D721Med (cell line): ENCODE measurements at places on chromosomes 11 and 22.

GRCh38 chr11:1876361-1877063 lies 15.2 kb downstream of the PRR33 start:
- DNase-seq, result no peak

DNA sequence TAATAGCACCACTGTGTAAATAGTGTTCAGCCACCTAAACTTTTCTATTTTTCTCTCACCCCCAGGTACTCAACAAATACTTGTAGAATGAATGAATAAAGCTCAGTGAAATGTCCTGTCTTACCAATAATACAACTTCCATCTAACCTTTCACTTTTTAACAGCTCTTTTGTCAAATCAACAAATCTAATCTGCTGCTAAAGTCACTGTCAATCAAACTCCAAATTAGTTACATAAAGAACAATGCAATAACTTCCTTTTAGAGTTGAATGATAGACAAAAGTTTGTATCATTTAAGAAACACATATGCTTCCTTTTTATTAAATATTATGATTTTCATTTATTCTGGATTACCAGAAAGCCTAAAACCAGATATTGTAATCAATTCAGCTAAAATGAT lies 34.7 kb upstream of the C11orf58 start:
- DNase-seq, result no peak

DNA sequence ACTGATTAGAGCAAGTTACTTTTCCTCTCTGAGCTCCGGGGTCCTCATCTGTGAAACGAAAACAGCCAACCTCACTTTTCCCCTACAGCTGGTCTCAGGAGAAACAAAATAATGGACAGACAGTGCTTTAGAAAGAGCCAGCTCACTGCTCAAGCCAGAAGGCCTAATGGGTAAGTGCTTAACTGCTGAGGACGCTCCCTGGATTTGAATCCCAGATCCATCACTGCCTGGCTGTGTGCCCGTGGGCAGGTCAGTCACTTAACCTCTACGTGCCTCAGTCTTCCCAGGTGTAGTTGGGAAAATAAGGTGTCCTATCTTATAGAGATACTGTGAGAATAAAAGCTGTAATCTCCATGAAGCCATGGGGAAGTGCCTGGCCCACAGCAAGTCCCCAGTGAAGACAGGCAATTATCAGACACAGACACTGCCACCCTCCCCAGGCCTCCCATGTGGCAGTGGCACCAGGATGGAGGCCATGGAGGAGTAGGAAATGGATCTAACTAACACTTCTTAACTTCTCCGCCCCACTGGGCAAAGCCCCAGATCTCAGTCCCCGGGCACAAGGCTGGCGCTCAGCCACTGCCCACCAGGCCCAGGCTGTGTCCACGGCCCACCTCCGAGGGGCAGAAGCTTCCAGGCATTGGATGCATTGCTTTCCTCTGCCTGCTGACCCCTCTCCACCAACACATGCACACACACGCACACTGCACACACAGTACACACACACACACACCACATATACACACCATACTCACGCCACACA lies 9.2 kb downstream of the TP53I11 start:
- no peak for DNase-seq

GRCh38 chr11:64919627-64920026 lies 2.6 kb upstream of the ATG2A start:
- DNase-seq, result no peak

GRCh38 chr22:29795663-29796062 lies 28.5 kb downstream of the UQCR10 start:
- no peak for DNase-seq

DNA sequence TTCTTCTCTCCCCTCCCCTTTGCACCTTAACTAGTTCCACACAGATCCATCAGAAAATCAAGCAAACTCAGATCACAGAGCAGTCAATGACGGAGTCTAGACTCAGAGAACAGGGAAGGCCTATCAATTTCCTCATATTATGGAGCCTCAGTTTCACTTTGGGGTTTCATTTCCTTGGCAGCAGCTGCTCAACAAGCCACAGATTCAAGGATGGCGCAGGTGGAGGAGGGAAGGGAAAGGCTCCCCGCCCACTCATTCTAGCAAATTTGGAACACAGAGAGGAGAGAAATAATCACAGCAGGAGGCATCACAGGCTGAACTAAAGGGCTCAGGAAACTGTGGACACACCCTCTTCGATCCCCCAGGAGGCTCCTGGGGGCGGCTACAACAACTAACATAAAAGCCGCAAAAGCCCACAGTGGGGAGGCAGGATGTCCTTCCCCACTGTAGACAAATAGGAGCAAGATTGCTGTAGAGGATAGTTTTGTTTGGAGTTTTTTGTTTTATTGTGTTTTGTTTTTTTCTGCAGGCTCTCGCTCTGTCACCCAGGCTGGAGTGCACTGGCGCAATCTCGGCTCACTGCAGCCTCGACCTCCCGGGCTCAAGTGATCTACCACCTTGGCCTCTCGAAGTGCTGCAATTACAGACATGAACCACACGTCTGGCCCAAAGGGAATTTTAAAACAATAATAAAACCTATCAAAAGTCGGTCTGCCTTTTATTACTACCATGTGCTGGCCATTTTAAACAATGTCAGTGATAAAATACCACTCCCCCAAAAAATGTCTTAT lies 3.4 kb downstream of the PLAAT3 start:
- DNase-seq, result no peak

GRCh38 chr22:27517361-27518155 lies 284.0 kb downstream of the MN1 start:
- no peak for DNase-seq

DNA sequence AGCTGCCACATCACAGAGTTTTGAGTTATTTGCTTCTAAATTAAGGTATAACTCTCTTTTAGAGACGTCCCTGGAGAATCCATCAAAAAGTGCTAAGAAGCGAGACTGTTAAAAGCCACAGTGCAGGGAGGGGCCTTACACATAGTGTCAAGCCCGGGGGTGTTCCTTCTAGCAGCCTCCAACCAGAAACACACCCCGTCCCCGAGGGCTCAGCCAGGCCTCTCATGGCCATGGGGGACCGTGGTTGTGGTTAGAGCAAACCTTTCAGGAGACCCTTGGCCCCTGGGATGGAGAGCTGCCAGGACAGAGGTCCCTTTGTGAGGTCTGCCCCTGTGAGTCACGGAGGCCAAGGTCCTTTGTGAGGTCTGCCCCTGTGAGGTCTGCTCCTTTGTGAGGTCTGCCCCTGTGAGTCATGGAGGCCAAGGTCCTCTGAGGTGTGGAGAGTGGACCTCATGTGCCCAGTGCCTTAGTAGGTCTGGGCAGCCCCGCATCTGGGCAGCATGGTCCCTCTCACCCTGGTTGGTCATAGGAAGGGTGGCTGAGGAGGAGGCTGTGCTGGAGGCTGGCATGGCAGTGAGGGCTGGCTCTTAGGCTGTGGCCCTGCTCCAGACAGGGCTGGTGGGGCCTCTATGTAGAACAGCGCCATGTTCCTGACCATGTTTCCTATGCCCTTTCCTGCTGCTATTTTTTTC lies 5.4 kb downstream of the GNAZ start:
- no peak for DNase-seq

GRCh38 chr22:42743501-42743991 lies 22.9 kb upstream of the A4GALT start:
- DNase-seq, result no peak

GRCh38 chr22:49078076-49078710 lies 749.5 kb downstream of the BRD1 start:
- no peak for DNase-seq

GRCh38 chr11:1422981-1423380 lies 33.2 kb downstream of the BRSK2 start:
- DNase-seq, result no peak

- no peak for DNase-seq
Observed at GRCh38 chr11:105713696-105714095, 103.8 kb downstream of the GRIA4 start.

- no peak for DNase-seq
Observed at GRCh38 chr11:120577041-120577440, 65.5 kb downstream of the GRIK4 start.

DNA sequence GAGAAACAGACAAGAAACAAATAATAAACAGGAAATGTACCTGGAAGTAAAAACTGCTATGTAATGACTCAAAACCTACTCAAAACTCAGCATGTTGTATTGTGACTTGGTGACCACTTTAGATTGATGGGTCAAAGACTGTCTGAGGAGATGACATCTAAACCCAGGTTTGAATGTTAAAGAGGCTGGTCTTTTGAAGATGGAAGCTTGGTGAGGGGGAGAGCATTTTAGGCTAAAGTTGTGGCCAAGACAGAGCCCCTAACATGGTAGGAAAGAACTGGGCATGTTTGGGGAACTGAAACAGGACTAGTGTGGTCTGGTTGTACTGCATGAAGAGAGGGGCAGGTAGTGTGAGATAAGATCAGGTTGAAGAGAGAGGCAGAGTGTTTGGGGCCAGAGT lies 85.3 kb upstream of the MYO18B start:
- DNase-seq, result no peak

DNA sequence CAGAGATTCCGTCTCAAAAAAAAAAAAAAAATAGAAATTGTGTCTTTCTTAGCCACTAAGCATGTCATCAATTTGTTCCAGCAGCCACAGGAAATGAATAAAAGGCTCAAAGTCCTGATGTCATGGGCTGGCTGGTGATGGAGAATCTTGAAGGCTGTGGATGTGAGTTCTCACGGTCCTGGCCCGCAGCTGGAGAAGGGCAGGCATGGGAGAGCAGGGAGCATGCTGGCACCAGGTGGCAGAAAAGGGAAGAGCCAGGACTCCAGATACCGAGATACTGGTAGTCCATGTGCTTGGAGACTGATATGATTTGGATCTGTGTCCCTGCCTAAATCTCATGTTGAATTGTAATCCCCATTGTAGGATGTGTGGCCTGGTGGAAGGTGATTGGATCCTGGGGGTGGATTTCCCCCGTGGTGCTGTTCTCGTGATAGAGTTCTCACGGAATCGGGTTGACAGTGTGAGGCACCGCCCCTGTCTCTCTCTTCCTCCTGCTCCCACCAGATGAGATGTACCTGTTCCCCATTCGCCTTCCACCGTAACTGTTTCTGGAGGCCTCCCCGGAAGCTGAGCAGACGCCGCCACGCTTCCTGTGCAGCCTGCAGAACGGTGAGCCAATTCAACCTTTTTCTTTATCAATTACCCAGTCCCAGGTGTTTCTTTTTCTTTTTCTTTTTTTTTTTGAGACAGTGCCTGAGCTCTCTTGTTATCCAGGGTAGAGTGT lies 18.1 kb downstream of the MRGPRD start:
- DNase-seq, result no peak

DNA sequence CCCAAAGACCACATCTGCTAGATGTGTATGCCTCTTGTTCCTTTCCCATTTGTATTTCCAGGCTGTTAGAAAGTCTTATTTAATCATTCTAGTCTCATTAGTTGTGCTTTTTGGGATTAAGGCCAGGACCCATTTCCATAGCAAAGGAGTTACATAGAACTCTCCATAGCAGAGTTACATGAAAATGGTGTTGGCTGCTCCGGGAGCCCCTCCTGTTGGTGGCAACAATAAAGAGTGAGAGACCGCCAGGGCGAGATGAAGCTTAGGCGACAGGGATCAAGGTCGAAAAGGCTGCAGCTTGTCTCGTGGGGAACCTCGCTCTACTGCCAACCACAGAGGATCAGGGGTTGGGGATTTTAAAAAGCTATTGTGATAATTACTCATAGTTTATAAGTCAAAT lies 58.3 kb downstream of the GRIK4 start:
- DNase-seq, result no peak

DNA sequence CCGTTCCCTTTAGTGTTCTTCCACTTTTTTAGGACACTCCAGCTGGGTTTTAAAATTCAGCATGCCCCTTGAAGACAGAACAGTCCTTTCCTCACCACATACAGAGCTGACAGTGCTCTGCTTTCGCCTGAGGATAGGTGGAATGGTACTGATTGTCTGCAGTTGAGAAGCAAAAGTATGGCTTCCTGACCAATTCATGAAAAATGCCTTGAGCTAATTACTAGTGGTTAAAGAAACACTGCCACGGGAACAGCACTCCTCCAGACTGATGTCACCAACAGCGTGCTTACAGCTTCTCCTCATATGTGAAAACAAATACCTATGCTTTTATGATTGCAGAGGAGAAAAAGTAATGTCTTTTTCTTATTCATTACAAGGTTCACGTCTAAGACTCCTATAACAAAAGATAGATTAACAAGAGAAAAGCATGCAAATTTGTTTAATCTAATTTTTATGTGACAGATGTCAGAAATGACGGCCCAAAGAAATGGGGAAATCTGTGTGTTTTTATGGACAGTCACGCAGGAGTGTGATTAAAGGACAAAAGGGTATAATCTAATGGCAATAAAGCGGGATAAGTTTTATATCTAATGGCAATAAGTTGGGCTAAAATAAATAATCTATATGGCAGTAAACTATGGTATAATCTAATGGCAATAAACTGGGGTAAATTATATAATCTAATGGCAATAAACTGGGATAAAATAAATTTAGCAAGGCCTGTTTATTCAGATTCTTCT lies 123.4 kb upstream of the ARHGAP42 start:
- no peak for DNase-seq

DNA sequence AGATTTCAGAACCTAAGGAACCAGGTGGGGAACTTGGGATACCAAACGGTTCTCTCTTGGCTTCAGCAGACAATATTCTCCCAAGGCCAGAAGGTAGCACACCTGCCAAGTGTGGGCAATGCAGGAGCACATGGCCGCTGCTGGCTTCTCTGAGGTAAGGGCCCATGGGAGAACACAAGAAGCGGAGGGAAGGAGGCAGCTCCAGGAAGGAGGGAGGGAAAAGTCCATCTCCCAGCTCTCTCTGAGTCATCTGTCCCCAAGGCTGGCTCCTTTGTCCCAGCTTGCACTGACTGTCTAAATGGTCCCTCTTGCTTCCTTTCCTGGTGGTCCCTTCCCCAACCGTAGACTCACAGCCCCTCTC lies 557.9 kb upstream of the CADM1 start:
- no peak for DNase-seq

DNA sequence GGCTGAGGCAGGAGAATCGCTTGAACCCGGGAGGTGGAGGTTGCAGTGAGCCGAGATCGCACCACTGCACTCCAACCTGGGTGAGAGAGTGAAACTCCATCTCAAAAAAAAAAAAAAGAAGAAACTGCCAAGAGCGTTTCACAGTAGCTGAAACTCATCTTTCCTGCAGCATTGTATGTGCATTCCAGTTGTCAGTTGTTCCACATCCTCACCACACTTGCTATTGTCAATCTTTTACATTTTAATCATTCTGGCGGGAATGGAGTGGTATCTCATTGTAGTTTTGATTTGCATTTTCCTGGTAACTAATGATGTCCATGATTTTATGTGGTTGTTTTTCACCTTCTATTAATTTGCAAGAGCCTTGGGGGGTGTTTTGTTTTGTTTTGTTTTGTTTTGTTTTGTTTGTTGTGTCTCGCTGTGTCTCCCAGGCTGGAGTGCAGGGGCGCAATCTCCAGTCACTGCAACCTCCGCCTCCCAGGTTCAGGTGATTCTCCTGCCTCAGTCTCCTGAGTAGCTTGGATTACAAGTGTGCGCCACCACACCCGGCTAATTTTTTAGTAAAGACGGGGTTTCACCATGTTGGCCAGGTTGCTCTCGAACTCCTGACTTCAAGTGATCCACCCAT lies 8.1 kb upstream of the GNB1L start:
- no peak for DNase-seq
